Aorta (tissue), 5 donors: ENCODE measurements at places on chromosomes 6 and 20. TPM values are rescaled to one million over a fixed set of nuclear protein-coding genes. Genes with fewer than 3 reads are reported as not detected.

Gene VSX1
- total RNA-seq = not detected

Gene KCNK16
- not detected for total RNA-seq

Gene GSTA2
- not detected for total RNA-seq

Gene HTR1E
- not detected for total RNA-seq

Gene WFDC12
- total RNA-seq = not detected

Gene CLIC5
- 9.2 TPM for total RNA-seq

Gene SDC4
- total RNA-seq = 114 TPM

Gene AGER
- 12.7 TPM for total RNA-seq

GRCh38 chr6:54747955-54748354, 98.6 kb upstream of the FAM83B start:
- no peak for DNase-seq

GRCh38 chr6:50021894-50022293, at the start of gene DEFB110:
DEFB110 (minus strand) TSS chr6:50021994; CDS start chr6:50021935, 59 bp downstream.
- DNase-seq = no peak

DNA sequence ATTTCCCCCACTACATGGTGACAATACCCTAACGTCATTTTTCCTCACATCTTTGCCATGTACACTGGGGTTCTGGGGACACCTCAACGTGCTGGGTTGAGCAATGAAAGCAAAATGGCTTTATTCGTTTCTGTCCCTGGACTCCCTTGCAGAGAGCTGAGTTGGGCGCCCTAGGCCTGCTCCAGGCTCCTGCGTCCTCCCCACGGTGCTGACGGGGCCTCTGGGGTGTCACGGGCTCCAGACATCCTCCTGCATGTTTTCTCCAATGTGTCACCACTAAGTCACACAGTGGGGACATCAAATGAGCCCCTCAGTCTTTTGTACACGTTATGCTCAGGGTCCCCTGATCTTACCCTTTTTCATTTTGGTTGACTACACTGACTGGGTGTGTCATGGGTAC, 99.8 kb downstream of the TTLL2 start:
- DNase-seq = no peak

DNA sequence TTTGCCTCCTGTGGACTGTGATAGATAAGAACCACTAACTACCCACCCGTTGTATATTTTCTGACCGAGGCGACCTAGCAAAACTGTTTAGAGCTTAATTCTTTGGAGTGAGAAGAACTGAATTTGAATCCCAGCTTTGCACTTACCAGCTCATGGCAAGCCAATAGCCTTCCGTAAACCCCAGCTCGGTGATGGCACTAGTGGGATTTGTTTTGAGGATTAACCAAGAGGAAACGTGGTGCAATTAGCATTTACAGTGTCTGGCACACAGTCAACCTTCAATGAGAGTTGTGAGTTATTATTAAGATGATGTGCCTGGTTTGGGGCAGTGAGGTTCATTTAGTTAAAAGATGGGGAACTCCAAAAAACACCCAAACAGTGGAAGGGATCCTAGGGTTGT, 12.3 kb upstream of the DSP start:
- no peak for DNase-seq

DNA sequence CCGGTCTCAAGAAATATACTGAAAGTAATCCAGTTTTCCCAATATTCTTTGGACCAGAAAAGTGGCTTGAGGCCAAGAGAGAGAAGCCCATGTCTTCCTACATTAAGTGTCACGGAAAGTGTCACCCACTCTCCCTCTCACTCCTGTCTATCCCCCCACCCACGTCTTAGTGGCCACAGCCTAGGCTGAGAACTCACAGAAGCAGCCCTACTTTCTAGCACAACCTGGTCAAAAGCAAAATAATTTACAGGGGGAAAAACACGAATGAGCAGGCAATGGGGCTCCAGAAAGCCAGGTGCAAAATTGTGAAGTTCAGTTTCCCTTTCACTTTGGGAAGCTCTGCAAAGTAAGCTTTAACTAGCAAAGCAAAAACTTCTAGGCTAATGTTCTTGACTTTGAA, 118.0 kb downstream of the OPRM1 start:
- no peak for DNase-seq

- no peak for DNase-seq
These were observed 470.8 kb upstream of the MAP3K7 start for GRCh38 chr6:91057689-91058088.

DNA sequence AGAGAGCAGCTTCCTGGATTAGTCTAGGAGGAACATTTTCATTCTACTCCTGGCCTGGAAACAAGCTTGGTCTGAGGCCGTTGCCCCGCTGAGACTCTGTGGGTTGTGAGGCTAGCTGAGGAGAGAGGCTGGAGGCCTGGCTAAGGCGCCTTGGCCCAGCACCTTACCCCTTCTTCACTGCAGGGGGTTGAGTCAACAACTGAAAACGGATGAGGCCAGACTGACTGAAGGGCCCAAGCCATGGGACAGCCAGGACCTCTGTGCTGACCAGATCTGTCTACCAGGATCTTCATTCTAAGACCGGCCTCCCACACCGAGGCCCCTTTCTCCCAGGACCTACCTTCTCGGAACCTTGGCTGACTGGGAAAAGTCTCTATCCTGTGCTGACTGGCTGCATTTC, 3.5 kb upstream of the AVP start:
- DNase-seq = no peak

- DNase-seq = no peak
These were observed 167.8 kb downstream of the SLC24A3 start for GRCh38 chr20:19380211-19380610.

GRCh38 chr20:60142587-60142986, 184.4 kb downstream of the CDH26 start:
- DNase-seq = no peak

DNA sequence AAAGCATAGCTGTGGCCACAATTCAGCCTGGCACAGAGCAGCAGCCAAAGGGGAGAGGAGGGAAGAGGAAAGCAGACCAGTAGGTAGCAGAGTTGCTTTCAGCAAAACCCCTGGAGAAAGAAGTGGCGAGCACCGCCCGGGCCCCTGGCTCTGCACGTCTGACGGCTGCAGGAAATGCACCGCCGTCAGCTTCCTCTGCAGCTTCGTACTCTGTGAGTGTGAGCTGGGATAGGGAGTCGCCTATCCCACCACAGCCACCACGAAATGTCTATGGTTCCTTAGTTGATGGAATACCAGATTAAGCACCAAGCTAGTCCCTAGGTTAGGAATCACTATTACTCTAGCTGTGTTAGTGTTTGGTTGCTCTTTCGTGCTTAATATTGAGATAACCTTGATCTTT, 79.9 kb upstream of the NAA20 start:
- peak; percentile 65 for DNase-seq

DNA sequence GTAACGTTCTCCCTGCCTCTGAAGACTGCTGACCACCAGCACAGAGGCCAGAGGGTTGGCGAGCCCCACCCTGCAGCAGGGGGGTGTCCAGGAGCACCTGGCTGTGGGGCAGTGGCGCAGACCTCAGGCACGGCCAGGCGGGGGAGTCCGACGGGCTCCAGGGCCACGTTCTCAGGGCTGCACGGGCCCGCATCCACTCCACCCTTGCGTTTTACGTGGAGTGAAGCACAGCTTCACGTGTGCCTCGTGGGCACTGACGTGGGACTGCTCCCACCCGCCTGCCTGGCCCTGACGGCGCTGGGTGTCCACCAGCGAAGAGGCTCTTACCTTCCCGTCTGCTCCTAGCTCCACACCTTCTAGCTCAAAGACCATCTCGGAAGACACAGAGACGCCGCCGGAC, 6.9 kb downstream of the RPS21 start:
- DNase-seq = no peak

- no peak for DNase-seq
These were observed 89.1 kb upstream of the FOXA2 start for GRCh38 chr20:22673467-22673866.

DNA sequence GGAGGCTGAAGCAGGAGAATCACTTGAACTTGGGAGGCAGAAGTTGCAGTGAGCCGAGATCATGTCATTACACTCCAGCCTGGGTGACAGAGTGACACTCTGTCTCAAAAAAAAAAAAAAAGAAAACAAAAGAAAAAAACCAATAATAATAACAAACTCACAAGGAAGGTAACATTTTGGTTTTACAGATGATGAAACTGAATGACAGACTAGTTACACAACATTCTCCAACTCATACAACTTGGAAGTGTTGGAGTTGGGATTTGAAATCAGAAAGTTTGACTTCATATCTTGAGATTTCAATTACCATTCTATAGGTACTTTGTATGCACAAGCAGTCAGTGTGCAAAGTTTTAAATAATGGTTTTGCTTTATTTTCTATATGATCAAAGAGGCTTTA, 10.2 kb downstream of the TPD52L1 start:
- no peak for DNase-seq

- DNase-seq = no peak
These were observed 94.3 kb downstream of the CDC5L start for GRCh38 chr6:44481760-44482159.

DNA sequence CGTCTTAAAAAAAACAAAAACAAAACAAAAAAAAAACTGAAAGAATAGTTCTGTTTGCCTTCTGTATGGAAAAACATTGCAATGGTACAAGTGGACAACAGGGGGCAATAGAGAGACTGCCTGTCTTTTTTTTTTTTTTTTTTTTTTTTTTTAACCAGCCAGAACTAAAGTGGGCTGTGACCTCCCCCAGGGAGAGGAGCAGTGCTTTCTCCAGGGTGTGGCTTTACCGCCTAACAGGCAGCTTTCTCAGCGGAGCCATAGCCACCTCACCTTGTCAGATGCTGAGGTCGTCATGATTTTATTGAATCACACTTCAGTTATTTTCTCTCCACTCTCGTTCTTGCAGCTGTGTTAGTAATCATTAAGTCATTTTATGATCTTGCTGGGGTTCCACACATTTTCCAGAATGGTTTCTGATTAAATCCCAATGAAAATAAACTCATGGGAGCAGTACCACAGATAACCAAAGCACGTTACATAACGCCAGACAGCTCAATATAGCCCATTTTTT, 78.4 kb downstream of the GMPR start:
- DNase-seq = no peak

GRCh38 chr20:46985671-46986070, 91.0 kb downstream of the EYA2 start:
- no peak for DNase-seq

DNA sequence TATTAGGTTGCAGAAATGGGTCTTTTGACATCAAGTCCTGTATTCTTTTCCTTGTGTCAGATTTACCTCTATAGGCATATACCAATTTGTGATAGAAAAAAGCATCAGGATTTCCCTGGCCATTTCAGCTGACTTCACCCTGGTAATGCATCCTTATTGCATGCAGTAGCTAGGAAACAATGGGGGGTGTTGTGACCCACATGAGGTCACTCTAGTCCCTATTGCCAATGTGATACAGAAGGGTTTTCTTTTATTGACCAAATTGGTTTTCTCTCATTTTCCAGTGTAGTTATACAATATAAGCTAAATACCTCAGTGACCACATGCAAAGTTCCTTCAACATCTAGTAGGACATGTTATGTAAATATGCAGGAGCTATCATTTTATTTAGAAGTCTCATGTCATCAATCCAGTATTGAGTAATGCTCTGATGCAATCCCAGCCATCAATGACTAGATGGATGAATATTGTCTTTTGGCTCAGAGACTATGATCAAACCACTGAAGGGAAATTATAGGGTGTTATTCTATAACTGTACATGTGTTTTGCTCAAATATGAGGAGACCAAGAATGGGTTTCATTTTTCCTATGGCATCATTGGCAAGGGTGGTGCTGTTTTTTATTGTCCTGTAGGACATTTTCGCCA, 177.7 kb downstream of the KLHL32 start:
- no peak for DNase-seq

GRCh38 chr6:150936021-150936555, 70.6 kb downstream of the MTHFD1L start:
- no peak for DNase-seq

DNA sequence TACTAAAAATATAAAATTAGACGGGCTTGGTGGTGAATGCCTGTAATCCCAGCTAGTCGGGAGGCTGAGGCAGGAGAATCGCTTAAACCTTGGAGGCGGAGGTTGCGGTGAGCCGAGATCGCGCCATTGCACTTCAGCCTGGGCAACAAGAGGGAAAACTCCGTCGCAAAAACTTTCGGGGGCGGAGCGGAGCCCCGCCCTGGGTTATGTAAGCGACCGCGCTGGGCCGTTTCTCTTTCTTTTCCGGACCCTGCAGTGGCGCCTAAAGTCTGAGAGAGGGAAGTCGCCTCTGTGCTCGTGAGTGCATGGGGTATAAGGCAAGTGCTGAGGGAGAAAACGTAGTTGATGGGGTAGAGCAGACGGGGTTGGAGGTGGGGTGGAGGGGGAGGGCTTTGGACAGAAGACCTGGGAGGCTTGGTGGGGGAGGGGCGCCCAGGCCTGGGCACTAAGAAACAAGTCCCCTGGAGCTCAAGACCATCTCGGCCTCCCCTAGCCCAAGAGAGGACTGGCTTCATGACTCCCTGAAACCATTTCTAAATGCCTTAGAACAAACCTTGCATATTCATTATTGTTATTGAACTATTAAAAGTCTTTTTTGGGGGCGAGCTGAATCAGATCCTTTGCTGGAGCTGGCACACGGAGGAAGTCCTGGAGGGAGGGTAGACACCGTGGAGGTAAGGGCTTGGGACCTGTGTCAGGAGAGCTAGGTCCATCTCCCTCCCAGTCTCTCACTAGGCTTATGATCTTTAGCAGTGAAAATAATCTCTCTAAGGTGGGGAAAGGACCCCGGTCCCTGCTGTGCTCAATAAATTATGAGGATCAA, 2.7 kb upstream of the MICA start:
- DNase-seq = peak; percentile 91

DNA sequence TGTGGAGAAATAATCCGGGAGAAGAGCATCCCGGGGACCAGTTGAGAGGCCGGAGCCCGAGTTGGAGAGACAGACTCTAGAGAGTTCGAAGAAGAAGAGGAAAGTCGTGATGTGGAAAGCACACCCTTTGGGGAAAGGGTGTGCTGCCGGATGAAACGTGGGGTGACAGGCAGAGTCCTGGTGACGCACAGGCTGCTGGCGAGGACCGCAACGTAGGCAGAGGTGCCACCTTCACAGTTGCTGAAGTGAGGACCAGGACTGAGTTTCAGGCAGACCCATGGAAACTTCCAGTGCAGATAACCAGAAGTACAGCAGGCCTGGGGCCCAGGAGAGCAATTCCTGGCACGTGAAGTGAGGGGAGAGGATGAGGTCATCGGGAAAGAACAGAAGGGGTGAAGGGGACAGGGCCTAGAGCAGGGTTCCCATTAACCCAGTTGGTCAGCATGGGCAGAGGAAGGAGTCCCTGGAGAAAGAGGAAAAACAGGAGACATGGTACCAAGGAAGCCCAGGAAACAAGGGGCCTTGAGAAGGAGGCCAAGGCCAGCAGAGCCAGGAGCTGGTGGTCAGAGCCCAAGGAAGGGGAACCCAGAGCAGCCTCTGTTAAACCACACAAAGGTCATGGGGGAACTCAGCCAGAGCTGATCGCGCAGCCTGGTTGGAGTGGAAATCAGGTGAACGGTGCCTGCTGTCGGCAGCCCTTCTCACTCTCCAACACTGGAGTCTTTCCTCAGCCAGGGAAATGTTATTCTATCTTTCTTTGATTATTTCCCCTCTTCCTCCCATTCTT, 84.1 kb downstream of the PRND start:
- DNase-seq = no peak

DNA sequence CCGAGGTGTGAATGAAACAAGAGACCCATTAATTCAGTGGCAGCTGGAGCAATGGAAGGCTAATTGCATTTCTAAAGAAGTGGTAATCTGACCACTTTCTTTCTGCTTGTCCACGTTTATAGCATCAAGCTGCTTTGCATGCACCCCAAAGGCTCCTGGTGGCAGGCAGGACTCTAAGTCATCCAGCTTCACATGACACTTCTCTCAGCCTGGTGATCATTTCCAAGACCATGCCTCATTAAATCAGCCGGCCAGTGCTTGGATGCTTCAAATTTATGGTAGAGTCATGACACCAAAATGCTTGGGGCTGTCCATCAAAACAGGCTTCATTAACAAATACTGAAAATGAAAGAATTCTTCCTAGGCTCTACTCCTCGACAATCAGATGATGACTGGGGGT, 614.9 kb downstream of the DOK5 start:
- no peak for DNase-seq
